ENCODE measurements at places on chromosomes 3 and 15.

DNA sequence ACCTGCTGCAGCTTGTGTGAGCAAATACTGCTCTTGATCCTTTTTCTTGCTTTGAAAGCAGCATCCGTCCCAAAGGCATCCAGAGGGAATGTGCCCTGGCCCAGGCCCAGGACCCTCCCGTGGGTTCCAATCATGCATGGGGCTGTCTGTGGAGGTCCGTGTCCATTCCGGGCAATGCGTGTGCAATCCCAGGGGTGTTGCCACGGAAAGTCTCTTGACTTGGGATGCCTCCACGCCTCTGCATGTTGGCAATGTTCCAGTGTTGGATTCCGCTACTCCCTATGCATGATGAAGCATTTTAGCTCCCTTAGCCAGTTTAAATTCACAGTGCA, 105.7 kb downstream of the SNRPN start:
- no peak for DNase-seq

GRCh38 chr3:186825294-186825821, 17.2 kb upstream of the ADIPOQ start:
- DNase-seq, result peak; percentile 65

DNA sequence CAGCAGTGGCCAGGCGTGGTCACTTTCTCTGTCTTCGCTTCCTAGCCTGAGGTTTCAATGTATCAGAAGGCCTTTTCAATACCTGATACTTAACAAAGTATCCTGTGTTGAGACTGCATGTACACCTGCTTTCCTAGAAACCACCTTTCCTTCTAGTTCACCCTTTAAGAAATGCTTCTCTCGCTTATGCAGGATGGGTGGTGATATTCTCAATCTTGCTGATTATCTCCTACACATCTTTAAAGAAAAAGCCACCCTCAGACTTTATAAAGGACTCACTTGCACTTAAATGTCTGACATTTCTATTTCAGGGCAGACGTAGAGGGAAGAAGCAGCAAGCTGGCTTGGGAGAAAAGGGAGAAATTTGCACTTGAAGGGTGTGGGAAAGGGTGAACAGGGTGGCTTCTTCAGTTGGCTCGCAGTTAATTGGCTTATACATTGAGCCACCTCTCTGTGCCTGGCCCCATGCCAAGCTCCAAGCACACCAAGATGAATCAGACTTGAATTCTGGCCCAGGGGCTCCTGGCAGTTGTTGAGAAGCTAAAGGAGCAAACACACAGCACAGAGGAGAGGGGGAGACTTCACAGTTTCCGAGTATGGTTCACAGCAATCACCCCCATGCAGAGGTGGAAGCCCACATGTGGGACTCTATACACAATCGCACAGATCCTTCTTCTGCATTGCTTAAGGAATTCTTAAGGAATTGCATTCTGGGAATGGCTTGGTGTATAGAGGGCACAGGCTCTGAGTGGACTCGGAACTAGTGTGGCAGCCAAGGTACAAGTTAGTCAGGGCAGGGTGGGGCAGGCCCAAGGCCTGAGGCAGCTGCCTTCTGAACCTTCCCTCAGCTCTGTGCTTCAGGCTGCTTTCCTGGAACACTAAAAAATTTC, 1.3 kb downstream of the ARL6IP5 start:
- peak; percentile 88 for DNase-seq

DNA sequence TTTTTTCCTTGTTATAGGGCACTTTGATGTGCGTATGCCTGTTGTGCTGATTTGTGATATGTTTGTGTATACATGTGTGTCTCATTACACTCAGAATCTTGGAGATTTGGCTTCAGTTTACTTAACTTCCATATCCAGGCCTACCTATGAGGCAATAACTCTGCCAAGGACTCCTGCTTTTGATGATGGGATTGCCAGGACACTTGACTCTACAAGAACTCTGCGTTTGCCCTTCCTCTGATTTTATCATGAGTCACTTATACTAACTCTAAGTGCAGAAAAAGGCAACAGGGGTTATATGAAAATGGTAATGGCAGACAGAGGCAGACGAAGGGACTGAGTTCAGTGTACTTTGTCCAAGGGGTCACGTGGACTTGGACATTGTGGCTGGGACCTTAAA, 33.6 kb downstream of the MCTP2 start:
- peak; percentile 84 for DNase-seq

DNA sequence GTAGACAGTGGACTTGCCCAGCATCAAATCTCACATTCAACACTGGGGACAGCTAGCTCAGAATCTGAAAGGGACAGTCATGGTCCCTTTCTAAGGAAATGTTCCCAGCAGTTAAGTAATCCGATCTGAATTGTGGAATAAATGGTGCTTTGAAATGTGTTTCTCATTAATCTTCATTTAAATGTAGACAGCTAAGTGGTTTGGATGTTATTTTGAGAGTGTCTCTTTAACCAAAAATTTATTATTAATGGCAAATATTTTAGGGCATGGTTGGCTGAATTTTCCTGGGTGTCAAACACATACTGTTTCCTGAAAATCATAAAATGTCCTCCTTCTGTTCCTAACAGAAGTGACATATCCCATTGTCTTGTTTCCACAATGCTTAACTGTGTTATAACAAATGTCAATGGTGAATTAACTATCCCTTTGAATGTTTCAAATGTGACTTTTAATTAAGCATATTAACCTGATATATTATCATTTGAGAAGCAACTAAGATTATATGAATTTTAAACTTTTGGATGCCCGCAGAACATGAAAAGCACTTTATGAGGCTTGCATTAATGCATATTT, 210.8 kb downstream of the CHST2 start:
- DNase-seq, result no peak

- DNase-seq, result no peak
Observed at GRCh38 chr3:40718681-40719080, 193.9 kb downstream of the ZNF621 start.

- no peak for DNase-seq
Observed at GRCh38 chr3:28243424-28244106, 2.1 kb downstream of the CMC1 start.

DNA sequence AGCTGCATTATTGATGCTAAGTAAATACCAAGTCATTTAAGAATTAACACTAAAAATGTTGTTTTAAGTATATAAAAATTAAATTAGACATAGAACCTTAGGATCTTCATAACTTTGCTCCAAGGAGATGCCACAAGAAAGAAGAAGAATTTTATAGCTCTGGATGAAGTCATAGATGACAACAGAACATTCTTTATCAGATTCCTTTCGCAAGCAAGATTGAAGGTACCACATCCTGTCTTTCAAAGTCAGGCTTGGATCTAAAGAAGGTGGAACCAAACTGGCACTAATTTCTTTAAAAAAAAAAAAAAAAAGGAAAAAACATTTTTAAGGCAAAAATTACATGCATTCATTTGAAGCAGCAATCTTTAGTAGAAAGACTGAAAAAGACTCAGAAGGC, 62.5 kb downstream of the POLQ start:
- peak; percentile 20 for DNase-seq

- DNase-seq, result no peak
Observed at GRCh38 chr3:19559724-19560442, 374.1 kb downstream of the EFHB start.

- DNase-seq, result no peak
Observed at GRCh38 chr3:8610951-8611350, 33.6 kb downstream of the SSUH2 start.

DNA sequence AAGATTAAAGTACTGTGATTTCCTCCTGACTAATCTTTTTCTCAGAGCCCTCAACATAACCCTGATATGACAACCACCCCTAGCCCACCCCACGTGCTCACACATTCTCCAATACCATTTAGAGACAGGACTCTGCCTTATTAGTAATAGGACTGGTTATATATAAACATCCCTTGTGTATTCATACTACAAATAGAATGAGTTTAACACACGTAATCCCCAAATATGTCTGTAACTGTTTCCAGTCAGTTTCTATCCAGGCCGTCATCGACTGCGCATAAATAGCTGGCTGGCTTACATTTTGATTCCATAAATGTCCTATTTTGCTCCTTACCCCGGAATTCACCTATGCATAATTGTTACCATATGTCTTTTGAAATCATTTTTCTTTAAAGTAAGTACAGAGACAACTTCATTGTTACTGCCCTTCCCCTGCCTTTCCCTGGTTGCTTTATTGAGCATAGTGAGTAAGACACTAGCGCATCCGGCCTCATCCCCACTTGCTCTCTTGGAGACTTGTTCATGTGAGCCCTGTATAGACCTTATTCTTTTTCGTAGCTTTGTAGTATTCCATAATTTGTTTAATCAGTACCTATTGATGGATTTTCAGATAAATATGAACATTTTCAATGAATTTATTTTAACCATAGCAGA, 3.5 kb upstream of the P2RY14 start:
- DNase-seq, result peak; percentile 48

- no peak for DNase-seq
Observed at GRCh38 chr3:93924491-93924890, 49.2 kb downstream of the PROS1 start.

GRCh38 chr3:66303491-66303901, 82.7 kb downstream of the SLC25A26 start:
- DNase-seq, result no peak

Data from mesenchymal stem cell (in vitro differentiated cells and primary cell).